GM23248 (cell line): ENCODE measurements at places on chromosomes 6 and 20. TPM values are rescaled to one million over a fixed set of nuclear protein-coding genes. Genes with fewer than 3 reads are reported as not detected.

DNA sequence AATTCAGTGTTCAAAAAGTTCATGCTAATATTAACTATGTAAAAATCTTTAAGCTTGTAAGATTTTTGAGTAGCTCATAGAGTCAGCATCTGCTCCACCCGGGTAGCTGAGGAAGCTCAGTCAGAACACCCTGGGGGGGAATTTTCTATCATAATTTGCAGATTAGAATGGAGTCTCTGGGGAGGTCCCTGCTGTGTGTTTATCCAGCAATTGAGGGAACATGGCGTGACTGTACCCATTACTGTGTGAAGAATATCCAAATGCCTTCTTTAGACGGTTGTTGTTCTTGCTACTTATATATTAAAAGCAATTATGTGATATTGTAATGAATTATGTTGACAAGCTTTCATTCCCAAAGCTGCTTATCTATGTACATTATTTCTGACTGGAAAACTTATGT lies 64.8 kb downstream of the AIG1 start:
- no peak for DNase-seq

- DNase-seq: peak; percentile 82
These were observed 20.6 kb downstream of the ENPP3 start for GRCh38 chr6:131657630-131658111.

- DNase-seq: no peak
These were observed 81.9 kb upstream of the E2F3 start for GRCh38 chr6:20319520-20320357.

DNA sequence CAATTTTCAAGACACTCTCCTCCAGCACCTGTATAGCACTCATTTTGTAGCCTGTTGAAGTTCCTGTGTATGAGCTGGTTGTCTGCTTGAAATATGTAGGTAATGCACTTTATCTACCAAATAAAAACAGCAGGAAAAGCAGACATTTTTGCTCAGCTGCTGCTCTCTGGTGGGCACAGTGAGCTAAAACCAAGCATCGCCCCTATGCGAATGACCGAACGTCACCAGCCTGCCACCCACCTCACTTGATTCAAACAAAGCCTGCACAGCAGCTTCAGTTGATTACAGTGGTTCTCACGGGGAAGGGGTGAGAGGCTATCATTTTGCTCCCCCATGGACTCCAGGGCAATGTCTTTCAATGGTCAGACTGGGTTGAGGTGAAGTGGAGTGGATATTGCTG lies 185.7 kb downstream of the SASH1 start:
- peak; percentile 33 for DNase-seq

DNA sequence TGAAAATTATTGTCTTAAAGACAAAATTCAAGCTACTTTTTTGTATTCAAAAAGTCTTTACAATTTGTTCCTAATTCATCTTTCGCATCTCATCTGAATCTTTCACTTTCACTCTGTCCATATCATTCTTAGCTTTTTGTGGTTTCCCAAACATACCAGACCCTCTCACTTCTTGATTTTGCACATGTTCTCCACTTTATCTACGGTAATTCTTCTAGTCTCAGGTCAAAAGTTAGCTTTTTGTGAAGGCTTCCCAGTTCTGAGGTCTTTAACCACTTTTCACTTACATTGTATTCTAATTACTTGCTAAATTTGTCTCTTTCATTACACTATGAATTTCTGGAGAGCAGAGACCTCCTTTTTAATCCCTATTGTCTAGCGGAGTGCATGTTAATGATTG lies 34.6 kb upstream of the EPHA7 start:
- DNase-seq: no peak

GRCh38 chr20:17969884-17970409 lies 1.1 kb downstream of the MGME1 start:
- DNase-seq: peak; percentile 76

- DNase-seq: no peak
These were observed 194.0 kb downstream of the MYLK4 start for GRCh38 chr6:2556761-2557160.

DNA sequence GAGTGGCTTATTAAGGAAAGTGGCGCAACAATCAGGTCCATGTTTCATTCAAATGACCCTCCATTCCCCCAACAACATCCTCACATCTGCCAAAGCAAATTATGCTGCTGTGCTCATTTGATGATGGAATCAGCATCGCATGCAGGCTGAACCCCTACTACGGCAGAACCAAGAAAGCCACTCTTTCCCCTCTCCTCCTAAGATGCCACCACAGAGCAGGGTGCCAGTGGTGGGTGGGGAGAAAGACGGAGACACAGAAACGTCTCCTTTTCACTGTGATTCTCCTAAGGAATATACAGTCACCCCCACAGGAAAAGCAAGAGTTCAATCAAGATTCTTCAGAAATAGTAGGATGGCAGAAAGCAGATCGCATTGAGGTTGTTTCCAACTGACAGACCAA lies 17.1 kb downstream of the HEBP2 start:
- no peak for DNase-seq

GRCh38 chr20:34562641-34563040 lies 4.1 kb downstream of the MAP1LC3A start:
- DNase-seq: peak; percentile 59

- DNase-seq: no peak
These were observed 75.6 kb downstream of the NCOA3 start for GRCh38 chr20:47577314-47577713.

DNA sequence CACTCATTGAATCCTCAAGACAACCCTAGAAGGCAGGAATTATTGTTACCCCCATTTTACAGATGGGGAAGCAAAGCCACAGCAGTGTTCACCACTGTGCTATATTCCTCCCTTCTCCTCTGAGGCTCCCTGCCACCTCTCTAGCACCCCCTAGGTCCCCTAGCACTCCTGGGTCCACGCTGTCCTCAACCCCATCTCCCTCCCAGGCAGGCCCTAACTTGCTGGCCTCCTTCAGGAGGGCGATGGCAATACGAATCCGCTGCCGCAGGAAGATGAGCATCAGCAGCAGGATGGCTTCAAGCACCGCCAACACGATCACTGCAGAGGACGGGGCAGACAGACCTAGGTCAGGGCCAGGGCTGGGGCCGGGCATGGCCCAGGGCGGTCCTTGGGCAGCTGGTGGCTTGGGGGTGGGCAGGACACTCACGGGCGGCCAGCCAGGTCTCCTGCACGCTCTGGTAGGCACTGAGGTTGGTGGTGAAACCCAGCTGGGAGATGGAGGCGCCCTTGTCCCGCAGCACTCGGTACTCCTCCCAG lies 7.8 kb upstream of the NEU1 start:
- DNase-seq: no peak

DNA sequence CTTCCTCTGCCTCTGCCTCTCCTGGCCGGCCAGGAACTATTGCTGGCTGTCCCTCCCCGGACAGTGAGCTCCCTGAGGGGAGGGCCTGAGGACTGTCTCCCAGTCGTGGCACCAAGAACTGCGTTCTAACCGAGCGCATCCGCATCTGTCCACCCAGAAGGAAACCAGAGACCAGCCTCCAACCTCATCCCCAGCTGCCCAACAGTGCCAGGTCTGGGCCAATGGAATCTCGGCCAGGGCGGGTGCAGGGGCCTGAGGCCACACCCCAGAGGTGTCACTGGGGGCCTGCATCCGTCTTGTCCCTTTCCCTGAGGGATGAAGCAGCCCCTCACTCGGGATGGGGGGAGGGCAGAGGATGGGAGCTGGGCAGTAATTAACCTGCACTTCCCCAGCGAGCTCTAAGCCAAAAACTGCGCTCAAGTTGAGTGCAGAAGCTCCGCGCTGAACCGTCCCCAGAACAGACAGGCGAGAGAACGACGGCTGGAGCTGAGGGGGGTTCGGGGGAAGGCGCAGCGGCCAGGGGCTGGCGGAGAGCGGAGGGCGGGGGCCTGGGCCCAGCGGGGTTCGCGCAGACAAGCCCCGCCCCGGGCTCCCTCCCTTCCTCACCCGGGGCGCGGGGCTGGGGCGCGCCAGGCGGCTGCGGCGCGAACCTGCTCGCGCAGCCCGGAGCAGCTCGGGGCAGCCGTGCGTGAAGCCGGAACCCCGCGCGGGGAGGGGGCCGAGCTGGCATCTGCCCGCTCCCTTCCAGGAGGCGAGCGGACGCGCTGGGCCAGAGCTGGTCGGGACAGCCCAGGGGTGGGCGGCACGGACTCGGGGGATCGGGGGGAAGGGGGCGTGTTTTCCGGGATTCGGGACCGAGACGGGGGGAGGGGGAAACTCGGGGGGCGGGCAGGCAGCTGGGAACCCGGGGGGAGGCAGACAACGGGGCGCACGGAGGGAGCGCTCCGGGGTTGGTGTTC lies 1.4 kb downstream of the TFEB start:
- DNase-seq: peak; percentile 83

- peak; percentile 10 for DNase-seq
These were observed 226.0 kb downstream of the CDH4 start for GRCh38 chr20:61478094-61478493.

DNA sequence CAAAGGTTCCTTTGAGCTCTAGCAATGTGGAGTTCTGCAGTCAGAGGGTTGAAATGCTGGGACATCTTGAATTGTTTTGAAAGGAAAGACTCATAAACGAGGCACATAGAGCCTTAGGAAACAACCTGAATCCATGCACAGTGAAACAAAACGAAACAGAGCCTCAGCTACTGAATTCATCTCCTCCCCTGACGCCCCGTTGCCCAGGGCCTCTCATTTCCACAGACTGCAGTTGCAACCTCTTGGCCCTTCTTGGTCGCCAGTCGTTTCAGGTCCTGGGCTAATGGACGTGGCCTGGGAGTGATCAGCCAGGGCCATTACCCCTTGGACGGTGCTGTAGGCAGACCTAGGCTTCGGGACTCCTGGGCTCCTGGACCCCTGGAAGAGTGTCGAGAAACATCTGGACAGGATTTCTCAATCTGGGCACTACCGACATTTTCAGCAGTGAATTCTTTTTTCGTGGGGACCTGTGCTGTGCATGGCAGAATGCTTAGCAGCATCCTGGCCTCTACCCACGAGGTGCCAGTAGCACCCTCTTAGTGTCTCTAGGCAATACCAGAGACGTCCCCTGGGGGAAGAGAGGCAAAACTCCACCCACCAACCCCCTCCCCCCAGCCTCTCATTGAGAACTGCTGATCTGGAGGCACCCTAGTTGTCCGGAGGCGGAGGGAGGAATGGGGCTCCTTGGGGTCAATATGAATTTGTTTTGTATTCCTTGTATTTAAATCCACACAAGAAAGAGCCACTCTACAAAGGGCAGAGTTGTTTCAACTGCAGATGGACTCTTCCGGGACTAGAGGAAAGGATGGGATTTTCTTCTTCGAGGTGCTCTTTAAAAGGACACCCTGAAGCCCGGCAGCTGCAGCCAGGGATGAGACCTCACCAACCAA lies 50.2 kb downstream of the TMEM242 start:
- DNase-seq: peak; percentile 43

- no peak for DNase-seq
These were observed 14.4 kb downstream of the DLL1 start for GRCh38 chr6:170276369-170277057.

DNA sequence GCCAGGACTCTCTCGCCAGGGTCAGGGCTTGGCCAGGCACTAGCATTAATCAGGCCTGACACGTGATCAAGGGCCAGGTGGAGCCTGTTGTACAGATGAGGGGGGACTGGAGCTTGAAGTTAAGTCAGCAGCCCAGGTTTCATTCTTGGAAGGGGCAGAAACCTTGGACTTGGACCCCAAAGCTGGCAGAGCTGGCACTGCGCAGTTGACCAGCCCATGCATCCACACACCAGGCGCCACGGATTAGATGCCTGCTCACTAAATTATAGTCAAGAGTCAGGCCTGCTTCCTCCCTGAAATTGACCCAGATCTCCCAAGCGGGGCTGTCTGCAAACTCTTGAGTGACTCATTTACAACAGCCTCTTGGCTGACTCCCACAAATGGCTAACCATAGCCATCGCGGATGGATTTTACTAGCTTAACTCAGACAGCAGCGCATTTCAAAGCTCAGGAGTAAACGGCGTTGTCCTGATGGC lies 4.1 kb upstream of the TAF4 start:
- peak; percentile 87 for DNase-seq

DNA sequence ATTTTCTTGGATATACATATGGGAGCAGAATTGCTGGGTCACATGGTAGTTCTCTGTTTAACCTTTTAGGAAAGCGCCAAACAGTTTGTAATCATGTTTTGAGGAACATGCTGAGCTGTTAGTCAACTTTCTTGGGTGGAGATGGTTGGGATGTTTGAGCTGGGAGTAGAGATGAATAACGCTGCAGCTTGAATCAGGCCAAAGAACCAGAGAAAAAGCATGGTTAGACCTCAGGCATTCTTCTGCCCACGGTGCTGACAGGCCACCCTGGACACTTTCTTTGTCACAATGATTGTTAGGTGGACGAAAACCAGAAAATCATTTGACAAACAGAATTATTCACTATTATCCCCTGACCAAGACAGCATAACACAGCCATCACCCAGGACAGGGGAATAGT lies 66.8 kb downstream of the PRDM1 start:
- peak; percentile 68 for DNase-seq

GRCh38 chr6:26420688-26421171 lies 18.7 kb downstream of the BTN3A1 start:
- peak; percentile 52 for DNase-seq

DNA sequence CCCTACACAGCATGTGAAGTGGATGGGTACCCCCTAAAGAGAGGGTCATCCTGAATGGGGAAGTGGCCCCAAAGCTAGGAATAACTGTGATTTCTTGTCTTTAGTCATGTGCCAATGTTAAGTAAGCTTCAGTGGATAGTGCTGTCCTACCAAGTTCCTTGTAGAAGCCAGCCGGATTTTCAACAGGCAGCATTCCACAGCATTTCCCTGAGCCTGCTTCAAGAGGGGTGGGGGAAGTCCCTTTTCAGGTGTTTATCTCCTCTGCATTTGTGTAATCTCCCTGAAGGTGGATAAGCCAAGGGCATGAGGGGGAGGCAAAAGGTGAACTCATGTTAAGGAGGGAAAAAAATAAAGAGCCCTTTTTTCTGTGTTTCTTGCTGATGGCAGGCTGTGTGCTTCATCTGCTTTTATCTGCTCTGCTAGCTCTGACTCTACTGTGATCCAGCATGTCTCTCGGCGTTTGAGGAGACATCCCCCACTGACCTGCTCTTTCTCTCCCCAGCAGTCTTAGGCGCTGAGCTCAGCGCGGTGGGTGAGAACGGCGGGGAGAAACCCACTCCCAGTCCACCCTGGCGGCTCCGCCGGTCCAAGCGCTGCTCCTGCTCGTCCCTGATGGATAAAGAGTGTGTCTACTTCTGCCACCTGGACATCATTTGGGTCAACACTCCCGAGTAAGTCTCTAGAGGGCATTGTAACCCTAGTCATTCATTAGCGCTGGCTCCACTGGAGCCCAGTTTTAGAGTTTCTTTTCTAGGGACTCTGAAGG lies 1.9 kb downstream of the EDN1 start:
- DNase-seq: peak; percentile 56

DNA sequence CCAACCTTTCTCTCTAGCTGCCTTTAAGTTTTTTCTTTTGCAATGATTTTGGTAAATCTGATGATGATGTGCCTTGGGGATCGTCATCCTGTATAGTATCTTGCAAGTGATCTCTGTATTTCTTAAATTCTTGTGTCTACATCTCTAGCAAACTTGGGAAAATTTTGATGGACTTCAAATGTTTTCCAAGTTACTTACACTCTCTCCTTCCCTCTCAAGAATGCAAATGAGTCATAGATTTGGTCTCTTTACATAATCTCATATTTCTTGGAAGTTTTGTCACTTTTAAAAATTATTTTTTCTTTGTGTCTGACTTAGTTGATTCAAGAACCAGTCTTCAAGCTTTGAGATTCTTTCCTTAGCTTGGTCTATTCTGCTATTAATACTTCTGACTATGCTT lies 176.4 kb downstream of the TBC1D32 start:
- DNase-seq: peak; percentile 32

The SNAI1 gene
- total RNA-seq: 2.4 and 7.6 TPM in 2 replicates

The TPX2 gene
- 35.5 and 39.6 TPM in 2 replicates for total RNA-seq

The ADGRF4 gene
- 0.11 TPM in 1 of 2 replicates, not detected in the other for total RNA-seq

The BPIFB4 gene
- total RNA-seq: not detected in 2 replicates

The SOX18 gene
- total RNA-seq: not detected in 2 replicates

The MATN4 gene
- total RNA-seq: not detected in 2 replicates

The RBL1 gene
- total RNA-seq: 7.0 and 16.6 TPM in 2 replicates

The ZBTB46 gene
- total RNA-seq: 1.9 and 3.9 TPM in 2 replicates
